ENCODE measurements at places on chromosomes 4 and X.

DNA sequence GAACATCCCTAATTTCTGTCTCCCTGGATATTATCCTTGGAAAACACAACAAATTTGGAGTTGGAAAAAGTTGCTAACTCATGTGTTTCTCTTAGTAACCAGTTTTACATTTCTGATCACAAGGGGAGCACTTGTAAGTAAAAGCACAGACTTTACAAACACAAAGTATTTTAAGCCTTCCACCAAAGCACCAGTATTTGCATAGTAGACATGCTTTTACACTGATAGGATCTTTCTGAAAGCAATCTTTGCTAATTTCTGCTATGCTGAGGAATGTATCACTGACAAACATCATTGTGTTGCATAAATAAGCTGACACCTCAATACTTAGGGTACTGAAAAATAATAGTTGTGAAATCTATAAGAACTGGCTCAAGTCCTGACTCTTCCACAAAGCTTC is 100.6 kb downstream of the MID1 start:
- no peak for DNase-seq

DNA sequence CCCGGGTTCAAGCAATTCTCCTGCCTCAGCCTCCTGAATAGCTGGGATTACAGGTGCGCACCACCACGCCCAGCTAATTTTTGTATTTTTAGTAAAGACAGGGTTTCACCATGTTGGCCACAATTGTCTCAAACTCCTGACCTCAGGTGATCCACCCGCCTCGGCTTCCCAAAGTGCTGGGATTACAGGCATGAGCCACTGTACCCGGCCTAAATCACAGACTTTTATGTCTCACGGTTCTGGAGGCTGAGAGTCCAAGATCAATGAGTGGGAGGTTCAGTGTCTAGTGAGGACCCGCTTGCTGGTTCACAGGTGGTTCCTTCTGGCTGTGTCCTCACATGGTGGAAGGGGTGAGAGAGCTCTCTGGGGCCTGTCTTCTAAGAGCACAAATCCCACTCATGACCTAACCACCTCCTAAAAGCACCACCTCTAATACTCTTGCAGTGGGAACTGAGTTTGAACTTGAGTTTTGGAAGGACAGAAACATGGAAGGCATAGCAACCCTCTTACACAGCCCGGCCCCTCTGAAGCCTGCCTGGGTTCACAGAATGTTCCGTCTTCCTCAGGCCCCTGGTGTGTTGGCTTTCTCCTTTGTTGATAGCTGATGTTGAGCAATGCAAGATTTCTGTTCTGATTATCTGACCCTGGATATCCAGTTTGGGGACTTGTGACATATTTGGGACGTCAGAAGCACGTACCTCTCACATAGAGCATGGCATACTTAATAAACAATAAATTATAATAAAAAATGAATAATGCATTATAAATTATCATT is 1.9 kb upstream of the AKAP17A start:
- no peak for DNase-seq

- DNase-seq = no peak
These were observed 17.8 kb downstream of the ZNF185 start for GRCh38 chrX:152915541-152916241.

DNA sequence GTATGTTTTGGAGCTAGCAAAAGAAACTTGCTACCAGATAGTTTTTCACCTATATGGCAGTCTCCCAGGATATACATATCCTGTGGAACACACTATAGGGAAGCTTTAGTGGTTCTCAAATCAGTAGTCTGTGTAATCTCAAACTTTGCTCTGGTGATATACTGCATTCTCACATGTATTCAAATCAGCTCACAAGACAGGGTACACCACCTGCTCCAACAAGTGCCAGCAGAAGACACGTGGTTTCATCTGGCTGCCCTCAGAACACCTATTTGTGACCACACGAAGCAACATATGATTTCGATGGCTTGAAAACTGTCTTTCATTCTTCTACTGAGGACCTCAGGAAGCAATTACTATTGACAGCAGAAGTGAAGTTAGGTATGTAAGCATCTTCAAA is 37.7 kb downstream of the BCLAF3 start:
- no peak for DNase-seq

GRCh38 chr4:181595716-181596115 is 647.5 kb upstream of the TENM3 start:
- no peak for DNase-seq

- DNase-seq = no peak
These were observed 297.4 kb upstream of the MAGEC2 start for GRCh38 chrX:142502441-142502840.

- DNase-seq = no peak
These were observed 62.9 kb upstream of the SMAD1 start for GRCh38 chr4:145418739-145419138.

DNA sequence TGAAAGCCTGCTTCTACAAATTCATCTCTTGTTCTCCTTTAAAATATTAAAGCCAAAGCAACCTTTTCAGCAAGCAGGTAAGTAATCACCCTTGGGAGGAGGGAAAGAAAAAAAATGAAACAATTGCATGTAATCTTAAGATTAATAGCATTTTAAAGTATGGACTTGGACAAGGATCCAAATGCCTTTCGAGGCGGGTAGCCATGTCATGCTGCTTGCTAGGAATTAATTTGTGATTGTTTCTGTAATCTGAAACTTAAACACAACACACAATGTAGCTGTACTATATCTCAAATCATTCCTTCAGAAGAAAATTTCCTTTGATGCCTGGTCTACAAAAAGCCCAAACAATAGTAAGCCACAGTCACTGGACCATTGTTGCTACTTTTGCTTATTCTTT is 112.4 kb upstream of the CBR4 start:
- no peak for DNase-seq

GRCh38 chr4:105232374-105232773 is 85.7 kb downstream of the TET2 start:
- no peak for DNase-seq

DNA sequence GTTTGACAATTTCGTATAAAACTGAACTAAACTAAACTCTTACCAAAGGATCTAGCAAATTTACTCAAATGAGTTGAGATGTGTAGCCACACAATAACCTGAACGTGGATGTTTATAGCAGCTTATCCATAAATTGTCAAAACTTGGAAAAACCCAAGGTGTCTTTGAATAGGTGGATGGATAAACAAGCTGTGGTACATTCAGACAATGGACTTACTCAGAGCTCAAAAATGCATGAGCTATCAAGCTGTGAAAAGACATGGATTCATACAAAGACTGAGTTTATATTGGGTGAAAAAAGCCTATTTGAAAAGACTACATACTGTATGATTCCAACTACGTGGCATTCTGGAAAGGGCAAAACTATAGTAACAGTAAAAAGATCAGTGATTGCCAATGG is 69.5 kb downstream of the LARP1B start:
- no peak for DNase-seq

- DNase-seq = no peak
These were observed 288.0 kb upstream of the SFRP2 start for GRCh38 chr4:154076921-154077320.

DNA sequence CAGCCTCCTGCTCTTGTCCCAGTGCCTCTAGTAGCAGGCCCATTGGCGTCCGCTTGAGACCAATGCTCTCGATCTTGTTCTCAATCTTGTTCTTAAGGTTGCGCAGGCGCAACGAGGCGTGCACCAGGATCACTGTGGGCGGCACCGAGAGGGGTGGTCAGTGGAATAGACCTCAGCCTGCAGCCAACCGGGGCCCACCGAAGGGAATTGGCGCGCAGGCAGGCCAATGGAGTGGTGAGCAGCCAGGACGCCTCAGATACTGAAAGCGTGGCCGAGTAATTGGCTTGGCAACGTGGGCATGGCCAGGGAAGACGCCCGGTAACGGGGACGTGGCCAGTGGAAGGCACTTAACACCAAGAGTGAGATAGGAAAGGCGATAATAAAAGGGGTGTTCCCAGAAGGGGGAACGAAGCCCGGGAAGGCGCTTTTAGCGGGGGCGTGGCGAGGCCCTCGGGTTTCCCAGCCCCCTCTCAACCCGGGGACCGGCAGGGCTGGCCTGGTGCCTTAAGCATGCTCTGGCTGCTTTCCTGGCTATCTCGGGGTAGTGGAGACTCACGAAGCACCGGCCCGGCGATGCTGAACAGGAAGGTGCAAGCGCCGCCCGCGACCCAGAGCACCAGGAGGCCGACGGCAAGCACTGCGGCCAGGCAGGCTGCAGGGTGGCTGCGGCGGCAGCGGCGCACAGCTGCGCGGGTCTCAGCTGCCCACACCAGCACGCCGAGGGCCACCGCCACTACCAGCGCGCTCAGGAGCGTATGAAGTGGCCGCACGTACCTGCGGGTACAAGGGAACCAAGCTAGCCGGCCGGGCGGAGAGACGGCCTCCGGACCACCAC is 1.7 kb downstream of the PRAF2 start:
- no peak for DNase-seq

- DNase-seq = no peak
These were observed 82.9 kb upstream of the MID1IP1 start for GRCh38 chrX:38718311-38718710.

DNA sequence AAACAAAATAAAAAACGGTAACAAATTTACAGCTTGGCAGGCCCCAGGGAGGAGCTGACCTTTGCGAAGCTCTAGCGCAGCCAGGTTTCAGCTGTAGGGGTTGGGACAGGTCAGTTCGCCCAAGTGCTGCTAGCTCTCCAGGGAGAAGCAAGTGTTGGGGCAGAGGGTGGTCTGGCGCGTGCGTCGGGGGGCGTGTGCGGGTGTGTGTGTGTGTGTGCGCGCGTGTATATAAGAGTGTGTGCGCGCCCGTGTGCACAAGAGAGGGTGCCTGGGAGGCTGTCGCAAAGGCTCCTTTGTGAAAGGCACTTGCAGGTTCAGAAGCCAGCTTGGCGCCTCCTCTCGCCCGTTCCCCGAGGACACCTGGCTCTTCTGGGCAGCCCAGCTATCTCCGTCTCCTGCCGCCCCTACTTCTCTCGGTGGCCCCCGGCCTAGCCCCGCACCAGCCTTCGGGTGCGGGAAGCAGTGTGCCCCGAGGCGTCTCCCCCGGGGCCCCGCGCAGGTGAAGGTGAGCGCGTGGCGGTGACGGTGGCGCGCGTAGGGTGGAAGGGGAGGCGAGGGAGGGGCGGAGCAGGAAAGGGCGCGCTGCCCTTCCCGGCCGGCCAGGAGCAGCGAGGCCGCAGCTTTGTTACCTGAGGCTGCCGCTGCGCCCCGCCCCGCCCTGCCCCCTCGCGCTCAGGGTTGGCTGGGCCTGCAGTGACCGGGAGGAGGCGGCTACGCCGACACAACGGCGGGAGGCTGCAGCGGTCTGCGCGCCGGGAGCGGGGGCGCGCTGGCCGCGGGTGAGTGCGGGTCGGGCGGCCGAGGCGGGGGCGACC is at the start of gene FHDC1:
FHDC1 (plus strand) TSS at position 693 of the 815 bp plus-strand sequence. CDS start 6,735 bp downstream, outside the sequence.
- no peak for DNase-seq

DNA sequence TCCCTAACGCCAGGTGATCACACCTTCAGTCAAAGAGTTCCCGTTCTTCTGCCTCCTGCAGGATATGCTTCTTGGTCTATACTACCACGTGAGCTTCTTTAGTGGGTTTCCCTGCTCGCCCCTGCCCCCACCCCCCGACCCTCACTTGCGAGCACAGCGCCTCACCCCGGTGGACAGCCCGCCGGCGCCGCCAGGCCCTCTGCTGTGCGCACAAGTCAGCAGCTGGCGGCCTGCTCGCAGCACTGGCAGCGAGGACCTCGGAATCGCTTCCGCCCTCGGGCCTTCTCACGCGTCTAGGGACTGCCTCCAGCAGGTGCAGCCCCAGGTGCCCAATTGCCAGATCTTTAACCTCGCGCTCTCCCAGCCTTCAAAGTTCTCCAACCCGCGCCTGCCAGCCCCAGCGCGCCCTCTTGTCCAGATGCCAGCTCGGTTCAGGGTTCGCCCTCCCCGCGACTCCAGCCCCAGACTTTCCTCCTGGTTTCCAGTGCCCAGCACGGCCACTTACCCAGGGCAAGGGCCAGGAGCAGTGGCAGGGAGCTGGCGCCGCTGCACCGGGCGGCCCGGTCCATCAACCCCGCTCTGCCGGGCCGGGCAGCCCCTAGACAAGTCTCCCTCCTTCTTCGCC is 454 bp downstream of the BTC start:
- no peak for DNase-seq

GRCh38 chr4:87807402-87807801 is 8.0 kb downstream of the IBSP start:
- no peak for DNase-seq

- no peak for DNase-seq
These were observed 893 bp upstream of the METAP1 start for GRCh38 chr4:98994474-98995182.
